Fibroblast of villous mesenchyme (primary cell): ENCODE measurements at places on chromosomes 5 and 9. TPM values are rescaled to one million over a fixed set of nuclear protein-coding genes. Genes with fewer than 3 reads are reported as not detected.

Gene SMIM32
- total RNA-seq = not detected in 2 replicates

Gene OR4F3
- total RNA-seq = 0.32 TPM in 1 of 2 replicates, not detected in the other

Gene TAF11L10
- not detected in 2 replicates for total RNA-seq

Gene RHOBTB3
- 370 and 720 TPM in 2 replicates for total RNA-seq

Gene SLC34A3
- under 0.01 TPM in 1 of 2 replicates, not detected in the other for total RNA-seq

Gene PRRC1
- 96.0 and 99.3 TPM in 2 replicates for total RNA-seq

Gene TMEM232
- total RNA-seq = 1.3 TPM in 2 replicates

Gene PPP3R2
- total RNA-seq = not detected in 2 replicates

Gene TICAM2
- 6.9 and 7.1 TPM in 2 replicates for total RNA-seq

Gene COL5A1
- 295 and 502 TPM in 2 replicates for total RNA-seq

Gene PCDHAC1
- under 0.01 TPM in 2 replicates for total RNA-seq

Gene CD14
- 0.97 and 2.2 TPM in 2 replicates for total RNA-seq

Gene SH3GL2
- 0.32 and 0.43 TPM in 2 replicates for total RNA-seq

Gene CPLANE1
- total RNA-seq = 31.9 and 39.7 TPM in 2 replicates

Gene DEPDC1B
- 5.2 and 8.6 TPM in 2 replicates for total RNA-seq

Gene NNT
- total RNA-seq = 58.6 and 80.3 TPM in 2 replicates

Gene ADRA1B
- total RNA-seq = under 0.01 and 0.43 TPM in 2 replicates

Gene SOX30
- total RNA-seq = under 0.01 TPM in 1 of 2 replicates, not detected in the other

Gene PCDHB14
- total RNA-seq = 0.32 and 0.43 TPM in 2 replicates

Gene ADAM19
- total RNA-seq = 89.8 and 119 TPM in 2 replicates

Gene F2RL2
- 29.8 and 43.2 TPM in 2 replicates for total RNA-seq

Gene LOX
- total RNA-seq = 91.1 and 131 TPM in 2 replicates

Gene CTXN3
- not detected in 2 replicates for total RNA-seq

Gene DENND4C
- total RNA-seq = 54.1 and 70.0 TPM in 2 replicates

Gene PSD2
- total RNA-seq = under 0.01 TPM in 1 of 2 replicates, not detected in the other
